ENCODE measurements at places on chromosomes 12 and 14.

DNA sequence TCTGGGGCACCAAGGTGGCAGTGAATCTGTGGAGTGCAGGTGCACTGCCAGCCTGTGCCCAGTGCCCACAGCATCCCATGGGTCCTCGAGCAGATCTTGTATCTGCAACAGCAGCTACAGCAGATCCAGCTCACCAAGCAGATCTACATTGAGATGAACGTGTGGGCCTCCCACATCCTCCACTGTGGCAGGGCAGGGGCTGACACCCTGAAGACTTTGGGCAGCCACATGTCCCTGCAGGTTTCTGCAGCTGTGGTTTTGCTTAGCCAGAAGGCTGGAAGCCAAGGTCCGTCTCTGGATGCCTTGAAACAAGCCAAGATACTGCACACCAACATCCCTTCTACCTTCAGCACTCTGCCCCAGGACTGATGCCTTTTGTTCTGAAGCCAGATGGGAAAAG, 338.8 kb upstream of the OR4E1 start:
- no peak for DNase-seq

DNA sequence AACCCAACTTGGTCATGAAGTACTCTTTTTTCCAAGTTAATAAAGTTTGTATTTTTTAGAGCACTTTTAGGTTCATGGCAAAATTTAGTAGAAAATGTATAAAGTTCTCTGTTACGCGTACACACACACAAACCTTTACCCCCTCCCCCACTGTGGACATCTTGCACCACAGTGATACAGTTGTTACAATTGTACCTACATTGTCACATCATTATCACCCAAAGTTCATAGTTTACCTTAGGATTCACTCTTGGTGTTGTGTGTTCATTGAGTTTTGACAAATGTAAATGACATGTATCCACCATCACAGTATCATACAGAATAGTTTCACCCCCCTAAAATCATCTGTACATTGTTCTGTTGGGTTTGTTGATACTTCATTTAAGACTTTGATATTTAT, 23.9 kb downstream of the PLEKHA5 start:
- DNase-seq = no peak

DNA sequence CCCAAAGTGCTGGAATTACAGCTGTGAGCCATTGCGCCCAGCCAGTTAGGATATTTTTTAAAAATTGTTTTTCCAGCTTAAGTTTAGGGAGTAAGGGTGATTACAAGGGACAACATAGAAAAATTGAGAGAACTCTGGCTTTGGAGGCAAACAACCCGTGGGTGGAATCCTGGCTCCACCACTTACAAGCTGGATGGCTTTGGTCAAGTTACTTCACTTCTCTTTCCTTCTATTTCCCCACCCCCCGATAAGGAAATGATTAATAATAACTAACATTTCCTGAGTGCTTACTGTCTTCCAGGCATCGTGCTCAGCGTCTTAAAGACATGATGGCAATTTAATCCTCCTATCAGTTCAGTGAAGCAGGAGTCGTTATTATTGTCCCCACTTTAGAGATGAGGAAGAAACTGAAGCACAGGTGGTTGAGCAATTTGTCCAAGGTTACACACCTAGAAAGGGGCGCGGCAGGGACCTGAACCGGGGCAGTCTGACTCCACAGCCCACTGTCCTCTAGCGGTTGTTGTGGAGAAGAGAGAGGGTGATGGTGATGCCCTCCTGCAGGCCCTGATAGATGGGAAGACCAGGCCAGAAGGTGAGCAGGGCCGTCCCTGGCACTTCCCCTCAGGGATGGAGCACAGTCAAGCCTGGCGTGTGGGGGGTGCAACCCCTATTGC, 16.7 kb upstream of the FAIM2 start:
- no peak for DNase-seq

- no peak for DNase-seq
Measured at GRCh38 chr12:101714877-101715444, 17.5 kb downstream of the CHPT1 start.

- no peak for DNase-seq
Measured at GRCh38 chr12:24596768-24597388, 352.0 kb downstream of the BCAT1 start.

- DNase-seq = no peak
Measured at GRCh38 chr14:53378142-53378541, 225.0 kb upstream of the DDHD1 start.

GRCh38 chr12:95836185-95836609, 22.6 kb upstream of the SNRPF start:
- no peak for DNase-seq

- DNase-seq = peak; percentile 3
Measured at GRCh38 chr12:119060847-119061796, 79.8 kb downstream of the SRRM4 start.

- DNase-seq = no peak
Measured at GRCh38 chr14:53814392-53814791, 142.2 kb downstream of the BMP4 start.

DNA sequence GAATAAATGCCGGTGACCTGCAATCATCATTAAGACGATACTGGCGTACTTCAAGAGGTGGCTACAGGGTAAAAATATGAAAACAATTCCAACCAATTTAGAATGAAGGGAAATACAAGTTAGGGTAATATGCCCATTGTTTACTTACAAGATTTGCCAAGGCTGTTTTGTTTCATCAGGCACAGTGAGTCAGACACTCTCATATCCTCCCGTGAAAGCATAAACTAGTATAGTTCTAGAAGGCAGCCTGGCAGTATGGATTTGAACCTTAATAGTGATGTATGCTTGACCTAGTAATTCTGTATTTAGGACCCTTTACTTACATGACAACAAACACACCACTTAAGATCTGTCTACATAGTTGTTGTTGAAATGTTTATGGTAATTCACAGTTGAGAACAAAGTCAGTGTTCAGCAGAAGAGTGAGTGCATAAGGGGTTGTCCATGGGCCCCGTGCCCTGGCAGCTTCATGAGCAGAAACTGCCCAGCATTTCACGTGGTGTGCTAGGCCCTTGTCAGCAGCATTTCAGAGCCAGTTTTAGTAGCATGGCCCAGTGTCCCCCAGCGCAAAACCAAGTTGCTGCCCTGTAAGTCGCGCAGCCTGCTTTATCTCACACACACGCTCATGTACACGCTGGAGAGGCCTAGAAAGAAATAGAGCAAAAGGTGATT, 80.8 kb downstream of the EP400 start:
- DNase-seq = no peak

DNA sequence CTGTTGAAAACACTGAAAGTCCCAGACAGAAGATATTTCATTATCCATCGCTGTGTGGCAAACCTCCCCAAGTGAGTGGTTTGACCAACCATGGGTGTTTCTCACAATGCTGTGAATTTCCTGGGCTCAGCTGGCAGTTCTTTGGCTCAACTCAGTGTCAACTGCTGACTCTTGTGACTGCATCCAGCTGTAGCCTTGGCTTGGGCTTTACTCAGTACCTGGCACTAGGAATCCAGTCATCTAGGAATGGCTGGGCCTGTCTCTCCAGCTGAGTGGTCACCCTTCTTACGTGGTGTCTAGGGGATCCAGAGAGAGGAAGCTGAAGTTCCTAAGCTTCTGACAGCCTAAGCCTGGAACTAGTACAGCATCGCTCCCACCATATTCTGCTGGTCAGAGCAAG, 80.7 kb upstream of the PSMC1 start:
- DNase-seq = no peak

GRCh38 chr14:51201890-51202289, 38.2 kb upstream of the TMX1 start:
- no peak for DNase-seq

DNA sequence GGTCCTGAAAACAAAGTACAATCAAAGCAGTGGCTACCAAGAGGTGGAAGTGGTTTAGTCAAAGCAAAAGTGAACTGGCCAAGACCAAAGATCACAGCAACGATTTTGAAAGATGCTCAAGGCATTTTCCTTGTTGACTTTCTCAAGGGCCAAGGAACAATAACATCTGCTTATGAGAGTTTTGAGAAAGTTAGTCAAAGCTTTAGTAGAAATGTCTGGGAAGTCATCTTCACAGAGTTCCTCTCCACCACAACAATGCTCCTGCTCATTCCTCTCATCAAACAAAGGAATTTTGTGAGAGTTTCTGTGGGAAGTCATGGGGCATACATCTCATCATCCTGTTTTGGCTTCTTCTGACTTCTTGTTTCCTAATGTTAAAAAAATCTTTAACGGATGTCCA, 80.1 kb downstream of the PLEKHA5 start:
- DNase-seq = no peak

- DNase-seq = no peak
Measured at GRCh38 chr12:13154831-13155230, 41.7 kb upstream of the EMP1 start.

GRCh38 chr14:95292660-95293425, 26.9 kb downstream of the CLMN start:
- no peak for DNase-seq

GRCh38 chr12:77377116-77377515, 311.7 kb upstream of the E2F7 start:
- DNase-seq = no peak
